ENCODE measurements at places on chromosomes 7 and 10. TPM values are rescaled to one million over a fixed set of nuclear protein-coding genes. Genes with fewer than 3 reads are reported as not detected.

DNA sequence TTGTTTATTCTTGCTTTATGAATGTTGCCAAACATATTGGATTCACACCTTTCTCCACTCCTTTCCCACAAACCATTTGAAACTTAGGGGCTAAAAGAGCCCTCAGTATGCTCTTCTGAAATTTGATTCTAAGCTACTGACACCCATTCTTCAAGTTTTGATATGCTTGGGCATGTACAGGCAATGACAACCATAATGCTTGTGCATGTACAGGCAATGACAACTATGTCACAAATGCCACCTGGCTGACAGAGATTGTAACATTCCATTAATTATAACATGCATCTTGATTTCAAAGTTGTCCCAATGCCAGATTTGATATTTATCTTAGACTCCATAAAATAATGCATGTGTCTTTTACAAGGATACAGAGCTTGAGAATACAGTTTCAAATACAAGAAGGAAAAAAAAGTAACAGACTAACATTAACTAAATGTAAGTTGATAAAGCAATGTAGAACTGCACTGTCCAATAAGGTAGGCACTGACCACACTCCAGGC is 17.5 kb upstream of the CDK1 start:
- DNase-seq, result no peak

DNA sequence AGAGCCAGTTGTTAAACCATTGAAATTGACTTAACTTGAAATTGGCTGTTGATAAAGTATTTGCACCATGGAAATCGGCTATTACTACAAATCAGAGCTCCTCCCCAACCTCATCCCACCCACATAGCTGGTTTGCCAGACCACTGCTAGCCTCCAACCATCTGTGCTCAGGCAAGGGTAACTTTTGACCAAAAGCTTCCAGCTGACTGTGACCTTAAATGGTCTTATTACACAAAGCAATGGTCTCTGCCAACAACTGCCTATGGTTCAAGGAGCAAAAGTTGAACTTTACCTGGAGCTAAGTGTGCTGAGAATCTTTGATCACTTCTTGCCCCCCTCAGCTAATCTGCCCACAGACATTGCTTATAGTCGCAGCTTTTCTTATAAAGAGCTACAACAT is 48.5 kb upstream of the ADRB1 start:
- DNase-seq, result peak; percentile 60

- DNase-seq, result no peak
Observed at GRCh38 chr10:72611783-72612182, 14.1 kb downstream of the MICU1 start.

- no peak for DNase-seq
Observed at GRCh38 chr10:131667561-131667960, 233.2 kb upstream of the PPP2R2D start.

GRCh38 chr10:59125666-59126065 is 50.8 kb upstream of the PHYHIPL start:
- no peak for DNase-seq

- DNase-seq, result no peak
Observed at GRCh38 chr10:52252307-52252706, 61.8 kb upstream of the DKK1 start.

DNA sequence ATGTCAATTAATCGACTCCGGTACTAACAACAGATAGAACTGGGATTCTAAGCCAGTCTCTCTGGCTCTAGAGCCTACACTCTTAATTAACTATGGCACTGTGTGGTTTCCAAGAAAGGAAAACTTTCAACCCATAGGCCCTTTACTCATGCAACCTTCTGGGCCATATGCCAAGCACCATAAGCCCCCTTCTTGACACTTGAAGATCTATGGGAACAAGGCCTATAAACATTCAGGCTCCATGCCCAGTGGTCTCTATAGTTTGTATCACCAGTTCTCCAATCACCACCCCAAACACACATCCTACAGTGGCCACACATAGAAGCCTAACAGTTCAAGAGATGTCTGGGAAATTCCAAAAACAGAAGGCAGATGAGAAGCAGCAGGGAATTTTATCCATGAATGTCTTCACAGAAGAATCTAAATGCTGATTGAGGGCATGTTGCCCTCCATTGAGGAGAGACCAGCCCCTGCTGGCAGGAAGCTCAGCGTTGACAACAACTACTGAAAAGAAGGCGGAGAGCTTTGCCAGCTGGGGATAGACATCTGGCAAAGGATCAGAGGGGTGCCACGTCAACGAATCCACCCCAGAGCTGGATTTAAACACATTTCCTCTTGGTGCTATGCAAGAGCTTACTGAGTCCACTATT is 64.4 kb downstream of the GRM3 start:
- no peak for DNase-seq

Gene ACBD7
- not detected for total RNA-seq

Gene SRPK2
- total RNA-seq, result 15.5 TPM
